ENCODE measurements at places on chromosomes 3 and 15. TPM values are rescaled to one million over a fixed set of nuclear protein-coding genes. Genes with fewer than 3 reads are reported as not detected.

The VILL gene
- total RNA-seq: 11.4 TPM

The IL17RE gene
- 1.1 TPM for total RNA-seq

The UROC1 gene
- not detected for total RNA-seq

The PTX3 gene
- not detected for total RNA-seq

The CNTN6 gene
- total RNA-seq: not detected

The ANKRD63 gene
- total RNA-seq: not detected

The GOLGA8G gene
- not detected for total RNA-seq

The SHC4 gene
- 21.2 TPM for total RNA-seq

The LEKR1 gene
- total RNA-seq: 0.14 TPM

The ADGRG7 gene
- total RNA-seq: not detected

The STT3B gene
- 120 TPM for total RNA-seq

The TRIM42 gene
- total RNA-seq: not detected

The HCLS1 gene
- total RNA-seq: 216 TPM

The FBXL2 gene
- not detected for total RNA-seq

The GOLGA8M gene
- total RNA-seq: 0.54 TPM

The SLC12A8 gene
- 1.1 TPM for total RNA-seq

The CACNA2D3 gene
- not detected for total RNA-seq

The TLNRD1 gene
- 25.8 TPM for total RNA-seq

The LMLN gene
- 5.5 TPM for total RNA-seq

The SLC27A2 gene
- 75.4 TPM for total RNA-seq

The RNF111 gene
- 32.9 TPM for total RNA-seq

The FBXW12 gene
- 0.14 TPM for total RNA-seq
